Skeletal muscle tissue (tissue), 5 donors: ENCODE measurements at places on chromosomes 5 and 9. TPM values are rescaled to one million over a fixed set of nuclear protein-coding genes. Genes with fewer than 3 reads are reported as not detected.

Gene SSNA1
- total RNA-seq, result 47.0 TPM

Gene PCDHA10
- total RNA-seq, result under 0.01 TPM

Gene IL9
- total RNA-seq, result not detected

Gene CAVIN4
- total RNA-seq, result 172 TPM

Gene OR2Y1
- total RNA-seq, result not detected

Gene MLANA
- not detected for total RNA-seq

Gene GPR151
- not detected for total RNA-seq

Gene CARD9
- total RNA-seq, result 1.0 TPM

Gene GARIN3
- not detected for total RNA-seq

Gene TPD52L3
- total RNA-seq, result not detected

Gene PCBD2
- 7.3 TPM for total RNA-seq

Gene SHISAL2B
- not detected for total RNA-seq

Gene HRCT1
- 2.1 TPM for total RNA-seq

Gene DNAJA1
- total RNA-seq, result 54.3 TPM

Gene CKMT2
- 92.9 TPM for total RNA-seq

Gene LCP2
- total RNA-seq, result 6.8 TPM

Gene C9
- total RNA-seq, result 1.0 TPM

Gene TMEM215
- total RNA-seq, result 0.52 TPM

Gene HAVCR2
- 6.3 TPM for total RNA-seq

Gene CDKN2B-AS1
- 0.52 TPM for total RNA-seq

Gene SUSD3
- total RNA-seq, result 2.6 TPM

Gene PKD2L2
- total RNA-seq, result 2.6 TPM

Gene CENPP
- total RNA-seq, result 15.7 TPM

Gene CTSV
- total RNA-seq, result 1.6 TPM

Gene UGT3A1
- total RNA-seq, result 12.5 TPM

Gene OR2K2
- total RNA-seq, result not detected

Gene SLC36A3
- not detected for total RNA-seq

Gene FRMD3
- total RNA-seq, result 27.7 TPM

Gene RECK
- total RNA-seq, result 14.6 TPM

Gene ENHO
- total RNA-seq, result 4.2 TPM

Gene SPATA31D4
- not detected for total RNA-seq
